Large intestine (tissue), 12 donors: ENCODE measurements at places on chromosomes 6 and 20.
A peak's percentile ranks its signal among the peaks of the same experiment; 100 is the strongest.

GRCh38 chr6:136526196-136526930 lies 23.9 kb downstream of the MAP7 start:
- DNase-seq, result peak; percentile 46

DNA sequence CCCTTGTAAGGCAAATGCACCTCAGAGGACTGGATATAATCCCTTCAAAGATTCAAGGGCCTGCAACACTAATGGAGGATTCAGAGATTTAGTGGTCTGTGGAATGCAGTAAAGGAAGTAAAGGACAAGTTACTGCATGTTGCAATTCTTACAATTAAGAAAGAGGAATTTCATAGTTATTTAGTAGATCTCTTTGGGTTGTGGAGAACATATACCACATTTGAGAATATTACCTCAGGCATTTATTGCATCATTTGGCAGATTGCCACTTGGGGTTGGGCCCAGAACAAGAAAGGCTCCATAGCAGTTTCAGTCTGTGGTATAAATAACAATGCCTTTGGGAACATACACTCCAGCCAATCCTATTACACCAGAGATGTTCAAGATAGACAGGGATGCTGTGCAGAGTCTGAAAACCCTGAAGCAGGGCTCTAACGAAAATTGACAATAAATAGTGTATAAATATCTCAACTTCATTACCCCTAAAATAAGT lies 20.9 kb upstream of the EPM2A start:
- no peak for DNase-seq

DNA sequence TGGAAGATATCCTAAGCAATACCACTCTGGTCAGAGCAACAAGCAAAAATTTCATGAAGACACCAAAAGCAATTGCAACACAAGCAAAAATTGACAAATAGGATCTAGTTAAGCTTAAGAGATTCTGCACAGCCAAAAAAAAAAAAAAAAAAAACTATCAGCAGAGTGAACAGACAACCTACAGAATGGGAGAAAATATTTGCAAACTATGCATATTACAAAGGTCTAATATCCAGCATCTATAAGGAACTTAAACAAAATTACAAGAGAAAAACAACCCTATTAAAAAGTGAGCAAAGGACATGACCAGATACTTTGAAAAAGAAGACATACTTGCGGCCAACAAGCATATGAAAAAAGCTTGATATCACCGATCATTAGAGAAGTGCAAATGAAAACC lies 20.0 kb upstream of the AHI1 start:
- no peak for DNase-seq

DNA sequence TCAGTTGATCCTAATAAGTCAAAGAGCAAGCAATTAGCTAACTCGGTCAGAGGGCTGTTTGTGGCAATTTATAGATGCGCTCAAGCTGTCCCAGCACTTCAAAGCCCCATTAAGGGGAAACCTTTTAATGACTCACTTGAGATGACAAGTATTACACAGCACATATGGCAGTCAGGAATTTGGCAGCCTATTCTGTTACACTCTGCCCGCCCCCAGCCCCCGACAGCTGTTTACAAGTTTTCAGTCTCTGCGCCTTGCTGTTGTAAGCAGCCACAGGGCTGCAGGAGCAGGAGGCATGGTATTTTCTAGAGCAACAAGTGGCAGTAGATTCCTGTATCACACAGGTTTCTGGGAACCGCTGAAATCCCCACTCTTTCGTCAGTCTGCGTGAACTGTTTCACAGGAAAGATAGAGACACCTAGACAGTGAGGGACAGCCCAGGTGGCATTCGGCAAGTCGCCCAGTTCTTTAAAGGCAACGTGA lies 263.0 kb downstream of the FOXC1 start:
- DNase-seq, result no peak

DNA sequence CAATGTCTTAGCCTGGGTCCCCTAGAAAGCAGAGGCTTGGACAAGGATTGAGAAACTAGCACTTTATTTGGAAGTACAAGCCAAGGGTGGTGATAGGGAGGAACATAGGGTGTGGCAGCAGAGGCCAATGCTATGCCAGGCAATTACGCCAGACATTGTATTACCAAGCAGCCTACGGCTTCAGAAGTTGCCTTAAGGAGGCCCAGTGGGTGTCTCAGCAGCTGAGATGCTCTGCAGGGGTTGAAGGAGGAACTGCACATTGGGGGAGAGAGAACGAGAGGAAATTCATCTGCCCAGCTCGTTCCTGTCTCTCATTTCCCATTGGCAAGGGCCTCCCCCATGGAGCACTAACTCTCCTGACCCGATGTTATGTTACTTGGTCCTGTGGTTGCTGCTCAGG lies 859 bp downstream of the C20orf202 start:
- no peak for DNase-seq

DNA sequence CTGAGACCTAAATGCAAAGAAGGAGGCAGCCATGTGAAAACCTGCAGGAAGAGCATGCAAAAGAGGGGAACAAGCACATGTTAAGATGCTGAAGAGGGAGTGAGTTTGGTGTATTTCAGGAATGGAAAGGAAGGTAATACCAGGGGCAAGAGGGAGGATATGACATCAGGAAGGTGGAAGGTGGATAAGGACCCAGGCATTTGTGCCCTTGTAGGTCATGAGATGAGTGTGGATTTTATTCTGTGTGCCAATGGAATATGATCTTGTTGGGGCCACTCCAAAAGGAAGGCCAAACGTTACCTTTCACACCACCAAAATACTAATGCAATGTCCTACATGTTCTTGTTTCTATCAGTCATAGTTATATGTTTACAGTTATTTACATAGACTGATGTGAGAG lies 17.2 kb upstream of the DOK5 start:
- DNase-seq, result no peak

- DNase-seq, result no peak
Observed at GRCh38 chr6:137775720-137776119, 91.3 kb upstream of the TNFAIP3 start.

DNA sequence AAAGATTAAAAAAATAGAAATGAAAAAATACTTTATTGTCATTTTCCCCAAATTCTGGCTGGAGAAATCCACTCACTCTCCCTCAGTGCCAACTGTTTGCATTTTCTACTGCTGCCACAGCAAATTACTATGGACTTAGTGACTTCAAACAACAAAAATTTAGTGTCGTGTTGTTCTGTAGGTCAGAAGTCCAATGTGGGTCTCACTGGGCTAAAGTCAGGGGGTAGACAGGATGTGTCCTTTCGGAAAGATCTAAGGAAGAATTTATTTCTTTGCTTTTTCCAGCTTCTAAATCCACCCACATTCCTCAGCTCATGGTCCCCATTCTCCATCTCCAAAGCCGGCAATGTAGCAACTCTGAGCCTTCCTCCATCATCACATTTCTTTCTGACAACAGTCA lies 453.3 kb downstream of the KIF16B start:
- DNase-seq, result no peak

DNA sequence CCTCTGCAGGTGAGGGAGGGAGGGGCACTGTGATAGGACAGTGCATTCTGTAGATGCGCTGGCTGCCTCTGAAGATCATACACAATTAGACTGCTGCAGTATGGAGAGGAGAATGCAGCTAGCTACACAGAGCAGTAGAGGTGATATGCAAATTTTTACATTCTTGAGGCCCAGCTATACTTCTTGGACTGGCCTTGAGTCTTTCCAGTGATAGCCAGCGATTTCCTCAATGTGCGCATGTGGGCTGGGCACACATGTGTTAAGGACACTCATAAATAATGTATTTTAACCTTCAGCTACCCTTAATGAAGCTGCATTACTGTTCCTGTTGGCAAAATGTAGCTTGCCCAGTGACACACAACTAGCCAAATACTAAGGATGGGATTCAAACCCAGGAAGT lies 19.0 kb downstream of the TTPAL start:
- DNase-seq, result peak; percentile 41

GRCh38 chr6:151609146-151609902 lies 115.5 kb downstream of the CCDC170 start:
- DNase-seq, result no peak

DNA sequence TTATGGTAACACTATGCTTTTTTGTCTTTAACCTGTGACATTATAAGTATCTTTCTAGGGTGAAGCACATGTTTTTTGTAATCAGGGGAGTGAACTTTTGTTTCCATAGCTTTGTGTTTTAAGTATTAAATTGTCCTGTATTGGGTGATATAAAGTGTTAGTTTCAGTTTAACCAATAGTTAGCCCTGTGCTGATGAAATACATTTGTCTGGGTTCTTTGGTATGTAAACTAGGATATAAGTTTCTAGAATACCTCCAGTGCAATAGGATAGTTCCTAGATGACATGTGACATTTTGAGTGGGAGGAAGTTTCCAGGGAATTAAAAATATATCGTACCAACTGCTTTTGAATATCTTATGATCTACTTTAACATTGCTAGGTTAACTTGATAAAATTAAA lies 611.0 kb upstream of the MARCKS start:
- DNase-seq, result no peak

DNA sequence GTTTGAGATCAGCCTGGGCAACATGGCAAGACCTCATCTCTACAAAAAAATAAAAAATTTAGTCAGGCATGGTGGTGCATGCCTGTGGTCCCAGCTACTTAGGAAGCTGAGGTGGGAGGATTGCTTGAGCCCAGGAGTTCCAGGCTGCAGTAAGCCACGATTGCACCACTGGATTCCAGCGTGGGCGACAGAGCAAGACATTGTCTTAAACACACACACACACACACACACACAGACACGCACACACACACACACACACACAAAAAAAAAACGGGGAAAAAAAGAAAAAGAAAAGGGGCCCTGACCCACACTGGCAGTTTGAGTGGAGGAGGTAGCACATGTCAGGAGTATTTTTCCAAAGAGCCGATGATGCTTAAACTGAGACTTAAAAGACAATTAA lies 122.2 kb downstream of the AFG1L start:
- DNase-seq, result no peak

GRCh38 chr20:6012179-6012578 lies 41.7 kb downstream of the LRRN4 start:
- no peak for DNase-seq

- DNase-seq, result peak; percentile 77
Observed at GRCh38 chr6:69796073-69796641, 653 bp downstream of the LMBRD1 start.

DNA sequence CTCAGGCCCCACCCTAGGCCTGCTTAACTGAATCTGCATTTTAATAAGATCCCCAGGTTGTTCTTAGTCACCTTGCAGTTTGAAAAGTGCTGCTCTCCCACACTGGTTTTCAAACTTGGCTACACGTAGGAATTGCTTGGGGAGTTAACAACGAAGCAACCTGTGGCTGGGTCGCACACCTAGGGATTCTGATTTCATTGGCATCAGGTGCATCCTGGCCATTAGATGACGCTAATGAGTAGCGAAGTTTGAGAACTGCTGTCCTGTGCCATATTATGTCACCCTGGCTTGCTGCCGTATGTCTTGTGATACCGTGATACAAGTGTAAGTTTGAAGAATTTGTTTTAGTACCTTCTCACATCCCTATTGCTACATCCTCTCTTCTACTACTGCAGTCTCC lies 28.2 kb upstream of the FUCA2 start:
- DNase-seq, result peak; percentile 50

GRCh38 chr6:148892247-148892646 lies 145.4 kb downstream of the UST start:
- DNase-seq, result no peak

- DNase-seq, result no peak
Observed at GRCh38 chr6:169786349-169786748, 34.9 kb downstream of the ERMARD start.

- no peak for DNase-seq
Observed at GRCh38 chr6:28600245-28600644, 74.6 kb downstream of the GPX5 start.

DNA sequence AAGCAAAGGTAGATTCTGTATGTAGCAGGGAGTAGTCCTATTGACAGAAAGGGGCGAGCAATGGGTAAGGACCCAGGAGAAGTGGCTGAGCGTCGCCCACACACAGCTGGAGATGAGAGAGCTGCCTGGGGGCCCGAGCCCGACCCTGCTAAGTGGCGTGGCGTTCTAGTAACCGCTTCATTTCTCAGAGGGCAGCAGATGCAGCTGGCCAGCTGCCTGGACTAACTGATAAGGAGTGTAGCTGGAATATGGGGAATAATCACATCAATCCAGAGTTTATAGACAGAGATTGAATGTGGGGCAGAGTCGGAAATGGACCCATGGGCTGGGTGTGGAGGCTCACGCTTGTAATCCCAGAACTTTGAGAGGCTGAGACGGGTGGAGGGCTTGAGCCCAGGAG lies 64.4 kb downstream of the EZR start:
- DNase-seq, result no peak

DNA sequence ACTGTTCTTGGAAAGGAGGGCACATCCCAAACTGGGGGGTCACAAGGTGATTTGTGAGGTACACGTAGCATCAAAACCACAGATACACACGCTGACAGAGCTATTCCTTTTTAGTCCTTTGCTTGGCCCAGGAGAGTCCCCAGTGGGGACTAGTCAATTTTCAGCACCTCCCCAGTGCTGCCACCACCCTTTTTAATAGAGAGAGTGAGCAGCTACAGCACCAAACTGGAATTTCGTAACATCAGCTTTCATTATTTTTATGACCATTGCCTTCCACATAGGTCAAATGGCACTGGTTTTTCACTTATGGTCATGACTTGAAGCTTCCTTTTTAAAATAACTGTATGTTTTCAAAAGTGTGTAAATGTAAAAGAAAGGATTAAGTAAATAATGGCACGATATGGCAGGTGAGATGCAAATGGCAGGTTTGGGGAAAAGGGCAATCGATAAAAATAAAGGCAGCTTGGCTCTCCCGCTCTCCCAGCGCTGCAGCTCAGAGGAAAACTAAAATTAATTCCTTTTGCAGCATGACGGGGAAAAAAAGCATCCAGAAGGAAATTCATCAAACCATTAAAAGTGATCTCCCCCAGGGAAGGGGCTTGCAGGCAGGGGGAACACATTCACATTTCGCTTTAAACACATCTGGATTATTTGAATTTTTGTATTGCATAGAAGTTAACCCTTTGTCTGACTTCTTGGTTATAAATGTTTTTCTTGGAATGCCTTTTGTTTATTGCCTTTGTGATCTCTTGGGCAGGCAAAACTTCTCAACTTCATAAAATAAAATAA lies 95.2 kb downstream of the ANKRD60 start:
- DNase-seq, result no peak

GRCh38 chr6:26327450-26328264 lies 37.3 kb upstream of the BTN3A2 start:
- peak; percentile 53 for DNase-seq

DNA sequence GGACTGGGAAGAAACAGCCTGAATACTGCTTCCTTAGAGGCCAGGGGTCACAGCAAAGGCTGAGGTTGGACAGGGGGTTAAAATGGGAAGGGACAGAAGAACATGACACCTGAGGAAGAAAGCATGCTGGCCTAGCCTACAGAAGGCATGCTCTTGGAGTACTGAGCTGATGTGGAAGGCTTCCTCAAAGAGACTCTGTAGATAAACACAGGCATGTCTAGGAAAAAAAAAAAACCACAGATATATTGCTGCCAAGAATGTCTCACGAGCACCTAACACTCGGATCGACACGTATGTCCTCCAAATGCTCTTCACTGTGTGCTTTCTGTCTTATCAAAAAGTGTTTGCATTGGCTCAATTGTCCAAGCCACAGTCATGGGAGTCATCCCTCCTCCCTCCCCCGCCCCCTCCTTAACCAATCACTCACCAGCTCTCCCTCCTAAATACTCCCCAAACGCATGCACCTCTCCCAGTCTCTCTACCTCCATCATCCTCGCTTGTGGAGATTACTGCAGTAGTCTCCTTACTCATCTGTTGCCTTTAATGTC lies 101.1 kb upstream of the LRFN2 start:
- no peak for DNase-seq

- DNase-seq, result peak; percentile 27
Observed at GRCh38 chr20:23654000-23654399, 16.2 kb upstream of the CST3 start.
